ENCODE measurements at places on chromosomes 7 and 10.

DNA sequence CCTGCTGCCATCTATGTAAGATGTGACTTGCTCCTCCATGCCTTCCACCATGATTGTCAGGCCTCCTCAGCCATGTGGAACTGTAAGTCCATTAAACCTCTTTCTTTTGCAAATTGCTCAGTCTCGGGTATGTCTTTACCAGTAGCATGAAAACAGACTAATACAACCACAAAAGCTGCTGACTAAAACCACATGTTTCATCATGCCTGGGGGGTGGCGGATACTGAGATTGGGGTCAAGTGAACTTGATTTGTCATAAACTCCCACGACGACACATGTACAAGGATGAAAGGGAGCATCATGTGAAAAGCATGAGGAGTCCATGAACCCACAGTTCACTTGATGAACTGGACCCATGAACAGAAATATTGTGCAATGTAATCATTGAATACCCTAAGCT is 134.9 kb upstream of the ANK3 start:
- DNase-seq: no peak

DNA sequence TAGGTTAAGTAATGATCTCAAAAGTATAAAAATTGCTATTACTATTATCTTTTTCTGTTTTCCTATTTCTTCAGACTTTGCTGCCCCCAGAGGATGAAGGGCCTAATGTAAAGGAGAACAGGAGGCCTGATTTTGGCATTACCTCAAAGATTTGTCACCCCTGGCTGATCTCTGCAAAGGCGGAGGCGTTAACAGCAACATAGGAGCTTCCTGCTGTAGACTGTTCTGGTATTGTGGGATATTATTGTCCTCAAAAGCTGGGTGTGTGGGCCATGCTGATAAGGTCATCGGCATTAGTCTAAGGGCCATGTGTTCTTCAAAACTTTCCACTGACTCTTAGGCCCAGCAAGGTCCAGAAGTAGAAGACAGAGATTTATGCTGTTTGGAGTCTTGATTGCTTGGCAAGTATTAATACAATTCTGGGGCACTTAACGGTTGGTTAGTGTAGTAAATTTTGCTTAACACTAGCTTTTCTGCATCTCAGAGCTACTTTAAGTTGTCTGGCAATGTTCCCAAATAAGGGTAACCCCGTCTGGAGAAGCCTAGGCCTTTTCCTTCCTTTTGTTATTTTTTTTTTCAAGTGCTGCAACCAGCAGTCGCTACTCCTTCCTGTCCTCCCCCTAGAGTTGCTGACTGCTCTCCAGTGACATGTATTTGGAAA is 14.0 kb upstream of the ENTPD1 start:
- no peak for DNase-seq

DNA sequence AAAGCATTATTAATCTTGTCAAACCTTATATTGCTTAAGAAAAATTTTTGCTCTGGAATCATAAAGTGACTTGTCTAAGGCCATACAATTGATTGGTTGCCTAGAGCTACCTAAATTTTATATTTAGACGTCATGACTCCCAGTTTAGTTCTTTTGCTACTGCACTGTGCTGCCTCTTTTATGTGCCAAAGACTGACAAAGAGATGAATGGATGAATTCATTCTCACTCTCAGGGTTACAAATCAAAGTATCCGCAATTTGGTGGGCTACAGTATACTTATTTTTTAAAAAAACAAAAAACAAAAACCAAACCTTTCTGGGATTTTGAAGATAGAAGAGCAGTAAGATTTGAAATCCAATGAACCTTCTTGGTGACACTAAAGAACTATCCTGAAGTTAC is 27.7 kb upstream of the TMEM229A start:
- DNase-seq: no peak

DNA sequence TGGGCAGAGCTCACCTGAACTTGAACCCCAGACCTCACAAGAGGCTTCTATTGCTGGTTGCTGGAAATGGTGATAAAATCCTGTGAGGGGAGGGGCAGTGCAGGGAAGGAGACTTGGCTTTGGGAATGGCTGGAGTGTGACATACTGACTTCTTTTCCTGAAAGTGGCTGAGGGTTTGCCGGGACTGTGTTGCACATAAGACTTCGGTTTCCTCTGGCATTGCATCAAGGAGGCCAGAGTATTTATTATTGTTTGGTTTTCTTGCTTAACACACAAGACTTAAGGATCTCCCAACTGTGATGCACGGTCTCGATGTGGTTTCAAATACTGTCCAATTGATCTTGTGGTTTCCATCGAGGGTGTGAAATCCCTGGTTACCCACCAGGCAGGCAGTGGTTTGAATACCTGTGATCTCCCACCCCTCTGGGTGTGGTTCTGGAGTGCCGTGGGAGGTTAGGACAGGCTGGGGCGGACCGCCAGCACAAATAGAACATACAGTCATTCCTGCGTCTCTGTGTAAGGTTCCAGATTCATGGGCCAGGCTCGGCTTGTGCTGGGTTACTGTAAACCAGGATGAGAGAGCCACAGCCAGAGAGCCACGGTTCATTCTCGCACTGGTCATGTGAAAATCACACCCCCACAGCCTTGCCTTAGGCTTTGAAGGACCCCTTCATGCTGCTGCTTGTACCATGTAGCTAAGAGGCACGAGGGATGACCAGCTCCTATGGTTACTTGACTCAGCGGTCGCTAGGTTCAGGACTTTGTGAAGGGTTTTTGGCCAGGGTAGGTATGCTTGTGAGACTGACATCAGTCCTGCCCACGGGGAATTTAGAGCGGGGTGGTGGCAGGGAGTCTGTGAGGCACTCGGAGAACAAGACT is 39.2 kb downstream of the WBP1L start:
- no peak for DNase-seq

GRCh38 chr7:45574669-45575500 is 717 bp downstream of the ADCY1 start:
- no peak for DNase-seq

- no peak for DNase-seq
These were observed 14.6 kb upstream of the PSAP start for GRCh38 chr10:71865561-71866041.

DNA sequence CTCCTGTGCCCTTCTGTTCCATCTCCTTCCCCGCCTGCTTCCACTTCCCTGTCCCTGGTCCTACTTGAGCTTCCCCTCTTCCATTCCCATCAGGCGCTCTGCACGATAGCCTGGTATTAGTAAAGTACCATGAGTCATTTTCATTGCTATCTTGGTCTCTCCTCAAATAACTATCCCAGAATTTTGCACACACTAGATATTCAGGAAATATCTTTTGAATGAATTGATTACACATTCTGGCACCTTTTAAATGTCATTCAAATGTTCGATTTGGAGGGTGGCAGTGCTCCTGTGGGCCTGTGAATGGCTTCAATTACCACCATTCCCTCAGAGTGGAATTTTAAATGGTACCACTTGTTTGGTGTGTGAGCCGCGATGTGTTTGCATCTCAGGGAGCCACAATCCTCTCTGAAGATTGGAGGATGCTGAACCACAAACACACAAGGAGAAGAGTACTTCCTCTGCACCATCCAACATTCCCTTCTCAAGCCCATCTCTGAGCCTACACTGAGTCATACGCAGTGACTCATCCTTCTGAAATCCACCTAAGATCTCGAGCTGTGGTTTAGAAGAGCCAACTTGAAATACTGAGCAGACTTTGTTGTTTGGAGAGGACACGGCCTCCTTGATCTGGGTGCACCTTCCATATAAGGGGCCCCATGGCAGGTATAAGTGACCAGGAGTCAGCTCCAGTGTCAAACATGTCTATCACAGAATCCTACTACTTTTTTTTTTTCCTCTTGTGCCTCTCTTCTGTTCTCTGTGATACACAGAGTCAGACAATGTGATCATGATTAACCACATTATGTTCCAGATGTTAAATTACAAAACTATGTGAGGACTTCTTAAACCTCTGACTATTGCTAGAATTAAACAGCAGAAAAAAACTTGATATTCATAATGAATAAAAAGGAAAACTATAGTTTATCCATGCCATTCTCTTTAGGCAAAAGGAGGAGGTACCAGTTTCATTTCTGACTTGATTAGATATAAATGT is 81.9 kb downstream of the BMPER start:
- no peak for DNase-seq

DNA sequence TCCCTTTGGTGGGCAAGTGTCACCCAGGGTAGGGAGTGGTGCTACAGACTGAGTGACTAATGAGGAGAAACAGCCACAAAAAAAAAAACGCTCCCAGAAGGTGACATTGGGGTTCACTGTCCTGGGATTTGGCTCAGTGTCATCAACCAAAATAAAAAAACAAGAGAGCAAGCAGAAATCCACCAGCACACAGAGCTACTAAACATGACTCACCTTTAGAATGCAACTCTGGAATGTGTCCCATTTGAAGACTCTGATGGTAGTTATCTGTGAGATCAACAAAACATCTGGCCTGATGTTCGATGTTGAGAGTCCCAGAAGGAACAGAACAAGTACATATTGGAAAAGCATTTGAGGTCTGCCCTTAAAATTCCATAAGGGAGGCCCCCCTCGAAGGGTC is 200.3 kb upstream of the LYZL2 start:
- no peak for DNase-seq

Data from CD4-positive, alpha-beta memory T cell (primary cell).